ENCODE measurements at places on chromosomes 2 and 18. TPM values are rescaled to one million over a fixed set of nuclear protein-coding genes. Genes with fewer than 3 reads are reported as not detected.

- no peaks in the 10 kb centered on the region for H3K36me3 ChIP-seq
- H3K4me1 ChIP-seq = no peaks in the 10 kb centered on the region
- H3K27me3 ChIP-seq = no peaks in the 10 kb centered on the region
- DNase-seq = no peak
These were observed 8.2 kb downstream of the TMEM37 start for GRCh38 chr2:119439574-119440500.

GRCh38 chr2:17752892-17753802 lies 463 bp downstream of the SMC6 start:
- H3K4me3 ChIP-seq = peak overlapping the region; percentile 81
- DNase-seq = peak; percentile 40
- peaks cover 33% of the 10 kb centered on the region for H3K4me1 ChIP-seq
- H3K36me3 ChIP-seq = no peaks in the 10 kb centered on the region
- H3K27me3 ChIP-seq = no peaks in the 10 kb centered on the region
- H3K27ac ChIP-seq = peak overlapping the region; percentile 93

GRCh38 chr2:152251811-152252210 lies 76.2 kb upstream of the STAM2 start:
- no peaks in the 10 kb centered on the region for H3K4me1 ChIP-seq
- H3K4me3 ChIP-seq = no peak overlapping the region
- H3K27ac ChIP-seq = no peak overlapping the region
- H3K27me3 ChIP-seq = no peaks in the 10 kb centered on the region
- H3K36me3 ChIP-seq = no peaks in the 10 kb centered on the region
- no peak for DNase-seq

DNA sequence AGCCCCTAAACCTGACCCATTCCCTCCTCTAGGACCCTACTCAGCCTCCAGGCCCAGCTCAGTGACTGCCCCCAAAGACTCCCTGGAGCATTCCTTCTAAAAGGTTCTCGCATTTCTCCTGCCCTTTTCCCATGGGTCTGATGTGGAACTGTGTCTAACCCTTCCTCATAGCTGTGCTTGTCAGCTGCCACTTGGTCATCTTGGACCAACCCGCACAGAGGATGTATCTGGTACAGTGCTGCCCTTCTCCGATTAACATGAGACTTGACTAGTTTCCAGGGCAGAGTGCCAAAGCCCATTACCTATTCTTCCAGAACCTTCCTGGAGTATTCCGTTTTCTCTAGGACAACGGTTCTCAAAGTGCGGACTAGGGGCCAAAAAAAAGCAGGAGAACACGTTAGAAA lies 518 bp upstream of the NFU1 start:
- H3K27ac ChIP-seq = peak overlapping the region; percentile 95
- H3K4me3 ChIP-seq = peak overlapping the region; percentile 81

- H3K36me3 ChIP-seq = no peaks in the 10 kb centered on the region
- H3K27ac ChIP-seq = no peak overlapping the region
- H3K4me3 ChIP-seq = no peak overlapping the region
- no peaks in the 10 kb centered on the region for H3K4me1 ChIP-seq
- no peak for DNase-seq
- no peaks in the 10 kb centered on the region for H3K27me3 ChIP-seq
These were observed 64.4 kb downstream of the COL5A2 start for GRCh38 chr2:189115126-189115525.

DNA sequence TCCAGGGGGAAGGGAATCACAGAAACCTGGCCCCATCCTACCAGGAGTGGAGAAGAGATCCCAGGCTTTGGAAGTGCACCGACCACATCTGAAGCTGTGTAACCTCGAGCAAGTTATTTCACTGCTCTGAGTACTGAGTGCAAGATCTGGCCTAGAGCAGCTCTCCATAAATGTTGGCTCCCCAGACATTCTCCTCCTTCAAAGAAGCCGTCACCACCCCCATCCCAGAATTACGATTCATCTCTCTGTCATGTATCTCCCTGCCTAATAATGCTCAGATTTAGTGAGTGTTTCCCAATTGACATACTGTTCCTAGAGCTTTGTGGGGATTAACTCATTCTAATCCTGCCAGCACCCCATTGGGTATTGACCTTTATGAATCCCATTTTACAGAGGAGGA lies 51.7 kb downstream of the TNS1 start:
- H3K27ac ChIP-seq = peak overlapping the region; percentile 84
- no peak for DNase-seq

GRCh38 chr2:215332872-215333595 lies 21.2 kb downstream of the ATIC start:
- H3K27me3 ChIP-seq = no peaks in the 10 kb centered on the region
- no peak overlapping the region for H3K27ac ChIP-seq
- DNase-seq = no peak

DNA sequence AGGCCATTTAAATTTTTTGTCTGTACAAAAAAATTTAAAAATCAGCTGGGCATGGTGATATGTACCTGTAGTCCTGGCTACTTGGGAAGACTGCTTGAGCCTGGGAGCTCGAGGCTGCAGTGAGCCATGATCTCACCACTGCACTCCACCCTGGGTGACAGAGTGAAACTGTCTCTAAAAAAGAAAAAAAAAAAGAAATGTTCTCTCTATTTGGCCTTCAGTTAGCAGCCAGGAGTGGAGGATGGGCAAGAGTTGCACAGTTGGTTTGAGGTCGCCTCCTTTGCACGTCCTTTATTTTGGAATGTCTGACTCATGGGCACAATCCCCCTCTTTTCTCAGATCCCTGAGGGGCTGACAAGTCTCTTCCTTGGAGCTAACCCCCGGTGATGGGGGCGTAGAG lies 26.3 kb downstream of the ITM2C start:
- no peaks in the 10 kb centered on the region for H3K27me3 ChIP-seq
- H3K4me1 ChIP-seq = no peaks in the 10 kb centered on the region
- no peak overlapping the region for H3K27ac ChIP-seq
- DNase-seq = no peak
- H3K36me3 ChIP-seq = no peaks in the 10 kb centered on the region

DNA sequence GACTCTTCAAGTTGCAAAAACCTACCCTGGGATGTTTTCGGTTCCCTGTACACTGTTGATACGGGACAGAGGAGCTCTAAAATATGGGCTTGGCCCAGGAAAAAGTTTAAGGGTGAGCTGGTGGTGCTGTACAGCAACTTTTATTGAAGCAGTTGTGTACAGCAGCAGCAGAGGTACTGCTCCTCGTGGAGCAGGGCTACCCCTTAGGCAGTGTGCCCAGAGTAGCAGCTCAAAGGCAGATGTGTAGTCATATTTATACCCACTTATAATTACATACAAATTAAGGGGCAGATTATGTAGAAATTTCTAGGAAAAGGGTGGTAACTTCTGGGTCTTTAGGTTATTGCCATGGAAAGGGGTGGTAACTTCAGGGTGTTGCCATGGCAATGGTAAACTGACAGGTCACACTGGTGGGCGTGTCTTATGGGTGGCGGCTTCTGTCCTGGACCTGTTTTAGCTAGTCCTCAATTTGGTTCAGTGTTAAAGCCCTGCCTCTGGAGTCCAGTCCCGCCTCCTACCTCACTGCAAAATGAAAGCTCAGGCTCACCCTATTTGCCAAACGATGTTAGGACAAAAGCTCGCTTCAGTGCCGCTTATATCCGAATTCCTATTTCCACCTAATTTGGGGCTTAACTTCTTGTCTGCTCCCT lies 203.2 kb downstream of the ETAA1 start:
- H3K4me3 ChIP-seq = no peak overlapping the region
- H3K36me3 ChIP-seq = no peaks in the 10 kb centered on the region
- H3K27me3 ChIP-seq = no peaks in the 10 kb centered on the region
- no peak overlapping the region for H3K27ac ChIP-seq
- no peak for DNase-seq

- H3K4me1 ChIP-seq = peaks cover 32% of the 10 kb centered on the region
- no peak overlapping the region for H3K4me3 ChIP-seq
- DNase-seq = no peak
- no peaks in the 10 kb centered on the region for H3K27me3 ChIP-seq
- no peak overlapping the region for H3K27ac ChIP-seq
These were observed 98.2 kb downstream of the TANC1 start for GRCh38 chr2:159066541-159067156.

DNA sequence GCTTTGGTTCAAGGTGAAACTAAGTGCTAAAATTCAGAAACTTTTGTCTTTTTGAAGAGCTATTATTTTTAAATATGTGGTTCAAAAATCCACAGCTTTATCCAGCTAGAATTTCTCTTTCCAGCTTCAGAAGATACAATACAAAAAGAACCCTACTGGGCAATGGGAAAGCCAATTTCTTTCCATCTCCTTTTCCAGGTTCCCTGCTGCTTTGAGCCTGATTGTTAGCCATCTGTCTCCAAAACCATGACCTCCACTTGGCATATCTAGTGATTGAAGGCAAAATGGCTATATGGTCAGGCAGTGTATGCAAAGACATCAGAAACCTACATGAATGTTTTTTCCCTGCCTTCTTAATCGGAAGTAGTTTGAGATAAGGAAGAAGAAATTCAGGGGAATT lies 134.1 kb downstream of the KCNH7 start:
- no peaks in the 10 kb centered on the region for H3K27me3 ChIP-seq
- H3K4me3 ChIP-seq = no peak overlapping the region
- H3K4me1 ChIP-seq = no peaks in the 10 kb centered on the region
- no peak for DNase-seq

DNA sequence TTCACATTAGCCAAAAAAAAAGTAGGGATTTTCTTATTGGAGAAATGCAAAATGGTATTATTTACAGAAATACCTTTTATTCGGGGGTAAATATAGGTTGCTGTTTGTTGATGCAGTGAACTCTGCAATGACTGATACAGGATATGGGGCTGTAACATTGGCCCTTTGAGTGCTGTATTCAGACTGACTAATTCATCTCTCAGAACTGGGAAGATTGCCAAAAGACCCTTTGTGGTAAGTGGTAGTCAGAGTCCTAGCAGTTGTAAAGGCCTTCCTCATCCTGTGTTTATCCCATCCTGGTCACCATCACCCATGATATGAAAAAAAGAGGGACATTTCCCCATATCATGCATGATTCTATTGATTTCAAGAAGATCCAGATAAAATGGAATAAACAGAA lies 14.0 kb upstream of the DCC start:
- H3K27me3 ChIP-seq = no peaks in the 10 kb centered on the region
- DNase-seq = no peak
- no peaks in the 10 kb centered on the region for H3K36me3 ChIP-seq
- no peak overlapping the region for H3K27ac ChIP-seq

GRCh38 chr2:233429175-233429897 lies 75.0 kb downstream of the DGKD start:
- no peak for DNase-seq
- peaks cover 39% of the 10 kb centered on the region for H3K4me1 ChIP-seq
- peaks cover 2% of the 10 kb centered on the region for H3K36me3 ChIP-seq
- no peak overlapping the region for H3K27ac ChIP-seq

DNA sequence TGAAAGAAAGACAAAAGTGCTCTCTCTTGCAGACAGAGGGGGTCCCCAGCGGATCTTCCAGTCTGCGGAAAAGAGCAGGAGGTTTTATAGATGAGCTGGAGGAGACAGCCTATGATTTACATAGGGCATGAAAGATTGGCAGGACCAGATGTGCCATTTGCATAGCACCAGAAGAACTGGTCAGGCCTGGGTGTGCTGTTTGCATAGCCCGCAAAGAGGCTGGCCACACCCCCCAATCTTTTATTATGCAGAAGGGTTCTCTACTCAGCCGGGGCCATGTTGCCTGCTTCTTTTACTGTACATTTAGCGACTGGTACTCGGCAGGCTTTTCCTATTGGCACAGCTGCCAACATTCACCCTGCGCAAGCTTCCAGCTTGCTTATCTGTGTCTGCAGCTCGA lies 317.6 kb downstream of the GALR1 start:
- no peaks in the 10 kb centered on the region for H3K4me1 ChIP-seq
- no peak overlapping the region for H3K27ac ChIP-seq
- H3K27me3 ChIP-seq = no peaks in the 10 kb centered on the region
- H3K4me3 ChIP-seq = no peak overlapping the region
- H3K36me3 ChIP-seq = no peaks in the 10 kb centered on the region
- no peak for DNase-seq

DNA sequence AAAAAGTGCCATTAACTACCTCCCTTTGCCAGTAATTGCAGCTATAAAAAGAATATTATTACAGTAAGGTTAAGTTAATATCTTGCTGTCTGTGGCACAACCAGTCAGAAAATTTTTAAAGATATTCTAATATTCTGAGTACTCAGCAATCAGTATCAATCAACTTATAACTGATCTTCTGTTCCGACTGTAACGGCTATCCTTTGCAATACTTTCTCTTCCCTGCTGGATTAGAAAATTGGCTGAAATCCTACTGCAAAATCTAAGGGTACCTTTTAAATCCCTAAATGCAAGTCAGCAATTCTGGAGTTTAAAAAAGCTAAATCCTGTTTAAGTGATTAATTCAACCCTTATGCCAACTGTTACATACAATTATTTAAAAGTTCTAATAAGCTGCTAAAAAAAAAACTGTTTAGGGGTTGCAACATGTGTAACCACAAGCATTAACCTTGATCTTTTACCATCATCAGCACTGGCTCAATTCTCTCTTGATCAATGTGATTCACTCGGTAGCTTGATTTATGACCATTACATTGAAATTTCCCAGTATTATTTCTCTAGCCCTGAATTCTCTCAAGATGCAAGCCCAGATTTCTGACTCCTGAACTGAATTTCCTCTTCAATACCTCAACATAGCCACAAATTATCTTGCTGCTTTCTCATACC lies 20.5 kb downstream of the GAREM1 start:
- no peaks in the 10 kb centered on the region for H3K27me3 ChIP-seq
- no peak overlapping the region for H3K4me3 ChIP-seq
- no peak overlapping the region for H3K27ac ChIP-seq
- no peaks in the 10 kb centered on the region for H3K36me3 ChIP-seq
- DNase-seq = no peak

GRCh38 chr2:56334622-56335021 lies 150.8 kb downstream of the CCDC85A start:
- peaks cover 46% of the 10 kb centered on the region for H3K4me1 ChIP-seq
- peak overlapping the region; percentile 71 for H3K27ac ChIP-seq
- no peak for DNase-seq
- no peak overlapping the region for H3K4me3 ChIP-seq
- H3K36me3 ChIP-seq = no peaks in the 10 kb centered on the region

DNA sequence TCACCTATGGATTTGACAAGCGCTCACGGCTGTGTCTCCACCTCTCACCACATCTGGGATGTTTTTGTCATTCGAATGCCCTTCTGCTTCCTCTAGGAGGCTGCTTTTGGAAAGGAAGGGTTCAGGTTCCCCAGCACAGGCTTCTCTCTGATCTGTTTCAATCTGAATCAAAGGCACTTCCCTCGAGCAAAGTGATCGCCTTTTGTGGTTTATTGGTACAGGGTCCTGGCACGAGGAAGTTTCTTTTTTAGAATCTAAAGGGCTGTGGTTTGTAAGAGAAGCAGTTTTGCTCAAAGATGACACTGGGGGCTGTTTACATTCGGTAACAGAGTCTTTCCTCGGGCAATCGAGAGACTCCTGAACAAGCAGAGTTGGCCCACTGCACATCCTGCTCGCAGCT lies 145.0 kb downstream of the DAW1 start:
- H3K4me3 ChIP-seq = no peak overlapping the region
- no peaks in the 10 kb centered on the region for H3K27me3 ChIP-seq
- no peak overlapping the region for H3K27ac ChIP-seq
- no peak for DNase-seq
- H3K36me3 ChIP-seq = no peaks in the 10 kb centered on the region

The MAL gene
- 1.9 TPM for total RNA-seq

The ST8SIA5 gene
- total RNA-seq = 14.5 TPM

The REG3G gene
- not detected for total RNA-seq

Measured in heart right ventricle (tissue), 16 donors.